Activated CD4-positive, alpha-beta T cell treated with anti-CD3 and anti-CD28 coated beads for 1 hour (primary cell): ENCODE measurements at places on chromosomes 3 and 15.

DNA sequence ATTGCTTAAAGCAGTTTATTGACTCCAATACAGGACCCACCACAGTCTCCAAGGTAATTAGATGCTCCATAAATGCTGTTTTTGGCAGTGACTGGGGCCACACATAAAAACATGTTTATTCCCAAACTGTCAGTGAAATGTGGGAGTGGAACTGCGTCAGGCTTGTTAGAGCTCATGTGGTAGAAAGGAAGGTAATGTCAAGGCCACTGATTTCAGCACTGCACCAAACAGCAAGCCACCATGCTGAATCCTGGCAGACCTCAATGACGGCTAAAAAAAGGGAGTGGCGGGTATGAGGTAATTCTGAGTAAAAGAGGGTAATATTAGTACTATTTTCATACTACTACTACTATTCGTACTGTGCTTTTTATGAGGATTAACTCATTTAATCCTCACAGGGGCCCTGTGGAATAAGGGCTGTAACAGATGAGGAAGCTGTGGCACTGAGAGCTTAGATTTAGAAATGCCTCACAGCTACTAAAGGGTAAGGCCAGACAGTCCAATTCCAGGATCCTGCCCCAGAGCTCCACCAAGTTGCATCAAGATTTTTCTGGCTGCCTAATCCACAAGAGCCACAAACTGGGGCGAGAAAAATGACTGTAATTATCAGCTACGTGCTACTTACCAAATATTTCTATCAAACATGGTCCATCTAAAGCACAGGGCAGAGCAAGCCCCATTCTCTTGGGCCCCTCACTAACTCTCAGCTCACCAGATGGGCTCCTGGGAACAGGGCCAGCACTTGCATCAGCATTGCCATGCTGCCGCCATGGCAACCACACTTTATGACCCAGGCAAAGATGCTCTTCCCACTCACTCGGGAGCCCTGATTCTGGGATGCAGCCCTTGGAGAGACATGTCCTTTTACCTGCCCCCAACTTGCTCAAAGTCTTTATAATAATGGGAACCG, 83.6 kb upstream of the SPATA12 start:
- DNase-seq = no peak

GRCh38 chr15:57784081-57784511, 77.6 kb downstream of the POLR2M start:
- DNase-seq = no peak

GRCh38 chr3:152056987-152057386, 183.5 kb downstream of the SUCNR1 start:
- DNase-seq = no peak

DNA sequence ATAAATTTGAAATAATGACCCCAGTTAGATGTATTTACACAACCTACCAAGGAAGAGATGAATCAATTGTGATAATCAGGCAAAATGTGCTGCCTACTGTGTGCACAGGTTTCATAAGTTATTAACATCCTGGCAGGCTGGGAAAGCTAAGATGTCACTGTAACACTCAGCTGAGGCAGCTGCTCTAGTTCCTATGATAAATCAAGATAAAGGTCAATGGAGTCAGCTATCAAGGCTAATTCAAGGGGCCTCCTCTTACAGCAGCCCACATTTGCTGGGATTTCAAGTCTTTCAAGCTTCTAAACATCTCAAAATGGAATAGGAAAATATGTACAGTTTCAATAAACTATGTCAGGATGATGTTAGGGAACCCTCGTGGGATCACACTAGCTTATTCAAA, 70.7 kb upstream of the PYGO1 start:
- no peak for DNase-seq

- no peak for DNase-seq
Measured at GRCh38 chr3:63278171-63279004, at the start of gene SYNPR. SYNPR (plus strand) TSS chr3:63278308.

- no peak for DNase-seq
Measured at GRCh38 chr3:73228437-73228836, 167.0 kb downstream of the EBLN2 start.

GRCh38 chr3:111923095-111923771, 55.6 kb upstream of the ABHD10 start:
- DNase-seq = no peak

DNA sequence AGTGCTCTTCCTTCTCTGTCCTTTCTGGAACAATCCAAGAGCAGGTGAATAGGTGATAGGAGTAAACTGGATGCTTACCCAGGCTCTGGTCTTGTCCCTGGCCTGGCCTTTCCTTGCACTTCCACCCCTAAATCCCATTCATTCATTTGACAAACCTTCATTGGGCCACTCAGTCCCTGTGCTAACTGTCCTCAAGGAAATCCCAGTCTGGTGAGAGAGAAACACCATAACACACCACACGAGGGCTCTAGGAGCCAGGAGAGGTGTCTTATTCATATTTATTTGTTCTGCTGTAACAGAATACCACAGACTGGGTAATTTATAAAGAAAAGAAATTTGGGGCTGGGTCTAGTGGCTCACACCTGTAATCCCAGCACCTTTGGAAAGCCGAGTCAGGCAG, 22.8 kb downstream of the EFCC1 start:
- DNase-seq = no peak

GRCh38 chr15:38460543-38460942, 6.6 kb downstream of the FAM98B start:
- no peak for DNase-seq

DNA sequence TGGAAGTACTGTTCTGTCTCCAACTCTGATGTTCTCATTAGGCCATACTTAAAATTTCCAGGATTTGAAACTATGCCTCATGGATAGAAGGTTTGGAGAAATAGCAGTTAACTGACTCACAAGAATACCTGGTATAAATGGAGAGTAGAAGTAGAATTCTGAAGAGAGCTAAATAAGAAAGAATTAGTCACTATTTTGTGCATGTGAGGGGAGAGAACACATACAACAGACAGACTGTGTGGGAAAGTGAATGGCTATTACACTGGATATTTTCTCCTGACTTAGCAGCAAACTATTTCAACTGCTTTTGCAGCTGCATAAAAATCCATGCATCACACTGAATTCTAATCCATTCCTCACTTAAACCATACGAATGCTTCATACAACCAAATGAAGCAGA, 71.3 kb downstream of the C3orf70 start:
- DNase-seq = no peak

GRCh38 chr15:36347272-36347858, 232.1 kb upstream of the CDIN1 start:
- no peak for DNase-seq

- no peak for DNase-seq
Measured at GRCh38 chr3:69675786-69676530, 63.3 kb upstream of the MITF start.

- no peak for DNase-seq
Measured at GRCh38 chr3:195060531-195061291, 210.2 kb downstream of the XXYLT1 start.

GRCh38 chr3:148319161-148319915, 378.4 kb upstream of the AGTR1 start:
- no peak for DNase-seq

- no peak for DNase-seq
Measured at GRCh38 chr3:119170821-119171220, 2.6 kb upstream of the UPK1B start.

DNA sequence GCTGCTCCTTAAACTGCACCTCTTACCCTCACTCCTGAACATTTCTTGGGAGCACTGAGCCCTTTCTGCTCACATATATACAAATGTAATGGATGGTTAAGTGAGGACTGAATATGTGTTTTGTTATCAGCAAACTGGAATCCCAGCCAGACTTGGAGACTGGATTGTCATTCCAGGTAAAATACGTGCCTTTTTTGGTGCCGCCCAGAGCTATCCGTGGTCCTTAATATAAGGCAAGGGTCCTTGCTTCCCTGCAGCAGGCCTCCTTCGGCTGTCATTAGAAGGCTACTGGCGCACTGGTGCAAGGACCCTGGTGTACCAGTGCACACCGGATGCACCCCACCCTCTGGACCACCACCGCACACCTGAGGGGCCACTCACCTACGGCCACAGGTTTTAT, 1.1 kb upstream of the GABRB3 start:
- DNase-seq = no peak

GRCh38 chr3:119601154-119601553, 3.5 kb downstream of the PLA1A start:
- DNase-seq = no peak

GRCh38 chr3:174662653-174663052, 196.5 kb upstream of the NAALADL2 start:
- DNase-seq = no peak

DNA sequence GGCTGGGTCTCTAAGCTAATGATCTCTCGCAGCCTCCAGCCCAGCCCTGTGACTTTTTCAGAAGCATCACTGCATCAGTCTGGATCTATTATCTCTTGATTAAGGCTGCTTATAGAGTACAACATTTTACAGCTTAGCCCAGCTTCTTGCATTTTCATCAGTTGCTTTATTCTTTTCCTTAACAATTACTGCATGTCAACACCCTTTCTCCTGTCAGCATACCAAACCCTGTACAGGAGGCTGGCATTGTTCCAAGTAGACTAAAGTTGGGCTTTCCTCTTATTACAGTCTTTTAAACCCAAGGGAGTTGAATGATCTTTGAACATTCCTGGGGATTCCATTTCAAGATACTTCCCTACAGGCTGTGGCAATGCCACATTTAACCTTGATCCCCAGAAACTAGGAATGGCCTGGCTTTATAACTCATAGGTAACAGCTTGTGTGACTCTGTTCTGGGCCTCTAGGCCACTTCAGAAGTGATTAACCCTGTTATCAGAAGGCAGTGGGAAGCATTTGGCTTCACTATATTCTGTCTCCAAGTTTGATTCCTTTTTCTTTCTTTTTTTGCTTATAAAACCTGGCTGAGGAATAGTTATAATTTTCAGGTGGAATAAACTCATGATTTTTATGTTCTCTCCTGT, 182.9 kb downstream of the KCNMB2 start:
- no peak for DNase-seq

DNA sequence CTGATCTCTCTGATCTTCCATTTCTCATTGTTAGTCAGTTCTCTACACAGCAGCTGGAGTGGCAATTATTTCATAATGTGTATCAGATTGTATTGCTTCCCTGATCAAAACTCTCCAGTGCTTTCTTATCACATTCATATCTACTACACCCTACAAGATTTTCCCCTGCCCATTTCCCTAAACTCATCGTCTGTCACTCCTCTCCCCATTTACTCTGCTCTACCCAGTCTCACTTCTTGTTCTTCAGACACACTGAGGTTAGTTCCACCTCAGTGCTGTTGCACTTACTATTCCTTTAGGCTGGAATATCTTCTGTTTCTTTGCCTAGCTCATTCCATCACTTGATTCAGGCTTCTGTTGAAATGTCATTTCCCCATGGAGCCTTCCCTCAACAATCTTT, 197.1 kb downstream of the SATB1 start:
- no peak for DNase-seq

GRCh38 chr15:86810329-86810728, 730.7 kb downstream of the AGBL1 start:
- no peak for DNase-seq

- no peak for DNase-seq
Measured at GRCh38 chr3:135452881-135453280, 512.6 kb upstream of the PPP2R3A start.

- DNase-seq = no peak
Measured at GRCh38 chr3:117748131-117748530, 1038.6 kb downstream of the TUSC7 start.

- DNase-seq = no peak
Measured at GRCh38 chr3:11244121-11244677, 28.0 kb upstream of the ATG7 start.

- no peak for DNase-seq
Measured at GRCh38 chr3:76044601-76045600, 259.6 kb upstream of the ZNF717 start.

DNA sequence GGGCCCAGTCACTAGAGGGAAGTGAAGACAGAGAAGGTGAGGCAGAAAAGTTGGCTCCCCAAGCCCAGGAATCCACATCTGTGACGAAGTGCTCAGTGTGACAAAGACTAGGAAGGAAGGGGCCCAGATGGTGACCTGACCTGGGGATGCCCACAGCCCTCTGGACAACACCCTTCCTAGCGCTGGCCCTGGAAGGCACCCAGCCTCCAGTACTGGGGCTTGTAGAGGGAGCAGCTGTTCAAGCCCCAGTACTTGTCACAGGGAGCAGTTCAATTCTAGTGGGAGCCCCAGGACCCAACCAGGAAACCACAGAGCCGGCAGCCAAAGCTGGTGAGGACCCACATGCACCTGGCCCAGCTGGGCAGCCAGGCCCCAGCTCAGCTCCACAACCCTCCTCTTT, 190.8 kb downstream of the XXYLT1 start:
- DNase-seq = no peak

- DNase-seq = no peak
Measured at GRCh38 chr15:53448232-53449015, 311.0 kb downstream of the WDR72 start.

- no peak for DNase-seq
Measured at GRCh38 chr3:50213373-50213772, 8.3 kb downstream of the SLC38A3 start.

GRCh38 chr3:73045391-73045790, 16.1 kb upstream of the EBLN2 start:
- no peak for DNase-seq
